ENCODE measurements at places on chromosomes 16 and 17.

DNA sequence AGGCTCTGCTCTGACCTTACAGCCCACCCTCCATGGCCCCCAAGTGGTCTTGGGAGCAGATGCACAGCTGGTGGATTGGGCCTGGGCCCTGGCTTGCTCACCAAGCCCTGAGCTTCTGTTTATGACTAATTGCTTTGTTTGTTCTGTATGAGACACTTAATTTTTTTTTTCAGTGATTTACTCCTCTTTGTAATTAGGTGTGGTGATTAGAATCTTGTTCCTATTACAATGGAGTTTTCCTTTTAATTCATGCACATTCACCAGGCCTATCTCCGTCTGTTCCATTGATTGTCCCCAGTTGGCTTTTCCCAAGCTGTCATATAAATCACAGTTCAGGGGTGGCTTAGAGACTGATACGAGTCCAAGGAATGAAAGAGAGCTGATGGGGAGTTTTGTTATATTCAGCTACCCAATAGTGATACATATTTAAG, 242.3 kb downstream of the CCDC182 start:
- DNase-seq = no peak

- DNase-seq = no peak
Measured at GRCh38 chr17:521183-521525, 168.5 kb upstream of the RPH3AL start.

DNA sequence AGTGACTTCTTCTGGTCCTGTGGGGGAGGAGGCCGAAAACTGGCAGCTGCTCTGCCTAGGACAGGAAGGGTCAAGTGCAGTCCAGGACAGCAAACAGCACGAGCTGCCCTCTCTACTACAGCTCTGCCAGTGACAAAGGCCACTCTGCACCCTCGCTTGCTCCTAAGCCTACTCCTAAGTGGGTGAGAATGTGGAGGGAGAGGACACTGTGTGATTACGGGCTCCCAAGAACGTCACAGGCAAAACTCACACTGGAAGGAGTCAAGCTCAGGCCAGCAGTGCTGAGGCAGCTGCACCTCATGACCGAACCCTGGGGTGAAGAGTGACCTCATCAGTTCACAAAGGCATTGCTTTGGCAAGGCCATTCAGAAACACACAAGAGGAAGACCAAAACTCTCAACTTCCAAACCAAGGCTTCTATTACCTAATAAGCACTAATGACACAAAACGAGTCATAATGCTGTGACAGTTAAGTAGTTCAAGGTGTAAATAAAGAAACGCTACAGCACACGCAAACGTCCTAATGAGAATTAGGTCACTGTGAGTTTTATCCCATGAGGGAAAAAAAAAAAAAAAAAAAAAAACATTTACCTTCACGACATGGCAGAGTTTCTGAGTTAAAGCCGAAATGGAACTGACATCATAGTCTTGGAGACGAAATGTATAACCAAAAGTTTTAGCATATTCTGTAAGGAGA, 35.1 kb downstream of the MARF1 start:
- DNase-seq = no peak

- no peak for DNase-seq
Measured at GRCh38 chr17:80952291-80952690, 39.4 kb upstream of the CHMP6 start.

DNA sequence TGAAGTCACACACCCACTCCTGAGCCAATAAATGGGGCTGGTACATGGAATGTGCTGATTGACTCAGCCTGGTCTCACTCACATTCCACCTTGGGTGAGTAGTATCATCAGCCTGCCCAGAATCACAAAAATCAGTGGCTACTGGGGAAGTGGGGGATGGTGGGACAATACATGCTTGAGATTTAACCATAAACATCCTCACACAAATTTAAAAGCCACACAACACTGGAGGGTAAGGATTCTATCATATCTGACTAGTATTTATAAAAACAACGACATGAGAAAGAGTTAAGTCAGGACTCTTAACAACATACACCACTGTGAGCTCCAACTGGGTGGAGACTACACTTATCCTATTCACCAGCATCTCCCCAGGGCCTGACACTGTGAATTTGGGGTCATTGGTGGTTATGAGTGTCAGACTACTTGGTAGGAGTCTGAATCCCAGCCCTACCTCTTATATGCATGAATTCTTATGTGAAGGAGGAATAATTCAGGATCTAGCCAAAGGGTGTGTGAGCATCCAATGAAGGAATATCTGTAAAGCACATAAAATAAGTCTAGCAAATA, 26.0 kb upstream of the IRX6 start:
- DNase-seq = no peak

DNA sequence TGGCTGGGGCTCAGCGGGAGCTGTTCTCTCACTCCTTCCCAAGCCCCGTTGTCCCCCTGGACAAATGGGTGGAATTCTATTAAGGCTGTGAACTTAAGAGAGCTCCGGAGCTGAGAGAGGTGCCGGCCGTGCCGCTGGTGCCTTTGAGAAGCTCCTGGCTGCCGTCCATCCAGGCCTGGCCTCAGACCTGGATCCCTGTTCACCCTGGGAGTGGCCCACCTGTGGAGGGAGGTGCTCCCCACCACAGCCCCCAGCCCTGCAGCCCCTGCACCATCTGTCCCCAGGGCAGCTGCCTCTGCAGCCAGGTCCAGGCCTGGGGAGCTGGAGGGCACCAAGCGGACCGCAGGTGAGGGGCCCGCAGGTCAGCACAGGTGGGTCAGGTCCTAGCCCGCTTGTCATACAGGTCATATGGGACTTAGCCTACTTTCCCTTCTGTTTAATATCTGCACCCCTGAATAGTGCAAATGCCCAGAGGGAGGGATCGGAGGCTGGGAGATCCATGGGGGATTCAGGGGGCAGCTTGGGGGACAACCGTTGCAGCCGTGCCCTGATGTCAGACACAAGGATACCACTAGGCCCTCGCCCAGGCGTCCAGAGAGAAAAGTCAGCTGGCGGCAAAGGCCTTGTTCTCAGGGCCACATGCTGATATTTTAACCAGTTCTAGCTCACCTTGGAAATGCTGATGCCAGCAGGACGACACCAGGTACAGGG, 15.2 kb upstream of the METRNL start:
- no peak for DNase-seq

DNA sequence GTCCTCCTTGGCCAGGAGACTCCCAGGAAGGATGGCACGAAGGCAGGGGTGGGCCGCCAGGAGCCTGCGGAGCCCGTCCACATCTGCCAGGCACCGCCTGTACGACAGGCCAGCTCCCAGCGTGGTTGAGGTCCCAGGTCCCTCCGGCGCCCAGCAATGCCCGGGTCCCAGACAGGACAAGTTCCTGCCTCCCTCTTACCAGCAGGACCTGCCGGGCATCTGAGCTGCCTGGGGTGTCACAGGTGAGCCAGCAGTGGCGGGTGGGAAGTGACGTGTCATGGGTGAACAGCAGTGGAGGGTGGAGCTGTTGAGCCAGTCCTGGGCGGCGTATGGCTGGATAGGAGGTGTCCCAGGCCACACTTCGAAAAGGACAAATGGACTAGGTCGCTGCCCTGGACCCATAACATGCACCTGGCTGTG, 15.7 kb upstream of the BAHCC1 start:
- no peak for DNase-seq

- no peak for DNase-seq
Measured at GRCh38 chr17:1916963-1917715, 87.3 kb downstream of the RPA1 start.

- DNase-seq = no peak
Measured at GRCh38 chr17:49527927-49528651, 33.0 kb downstream of the NGFR start.

DNA sequence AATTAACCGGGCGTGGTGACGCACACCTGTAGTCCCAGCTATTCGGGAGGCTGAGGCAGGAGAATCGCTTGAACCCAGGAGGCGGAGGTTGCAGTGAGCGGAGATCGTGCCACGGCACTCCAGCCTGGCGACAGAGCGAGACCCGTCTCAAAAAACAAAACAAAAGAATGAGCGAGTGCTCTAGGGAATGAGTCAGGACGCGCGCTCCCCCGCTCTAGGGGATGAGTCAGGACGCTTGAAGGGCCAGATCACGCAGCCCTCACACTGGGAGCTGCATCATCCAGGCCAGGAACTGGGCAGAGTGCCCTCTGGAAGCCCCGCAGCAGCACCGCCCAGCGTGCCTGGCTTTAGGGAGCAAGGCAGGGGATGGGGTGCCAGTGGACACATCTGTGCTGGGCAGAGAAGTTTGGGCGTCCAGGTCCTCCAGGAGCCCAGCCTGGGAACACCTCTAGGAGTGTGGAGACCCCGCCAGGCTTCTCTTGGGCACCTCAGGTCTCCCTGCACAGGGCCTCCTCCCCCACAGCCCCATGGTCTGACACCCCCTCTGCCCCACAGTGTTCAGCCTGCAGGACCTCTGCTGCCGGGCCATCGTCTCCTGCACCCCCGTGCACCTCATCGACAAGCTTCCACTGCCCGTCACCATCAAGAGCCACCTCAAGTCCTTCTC, 3.9 kb upstream of the WFIKKN1 start:
- no peak for DNase-seq

DNA sequence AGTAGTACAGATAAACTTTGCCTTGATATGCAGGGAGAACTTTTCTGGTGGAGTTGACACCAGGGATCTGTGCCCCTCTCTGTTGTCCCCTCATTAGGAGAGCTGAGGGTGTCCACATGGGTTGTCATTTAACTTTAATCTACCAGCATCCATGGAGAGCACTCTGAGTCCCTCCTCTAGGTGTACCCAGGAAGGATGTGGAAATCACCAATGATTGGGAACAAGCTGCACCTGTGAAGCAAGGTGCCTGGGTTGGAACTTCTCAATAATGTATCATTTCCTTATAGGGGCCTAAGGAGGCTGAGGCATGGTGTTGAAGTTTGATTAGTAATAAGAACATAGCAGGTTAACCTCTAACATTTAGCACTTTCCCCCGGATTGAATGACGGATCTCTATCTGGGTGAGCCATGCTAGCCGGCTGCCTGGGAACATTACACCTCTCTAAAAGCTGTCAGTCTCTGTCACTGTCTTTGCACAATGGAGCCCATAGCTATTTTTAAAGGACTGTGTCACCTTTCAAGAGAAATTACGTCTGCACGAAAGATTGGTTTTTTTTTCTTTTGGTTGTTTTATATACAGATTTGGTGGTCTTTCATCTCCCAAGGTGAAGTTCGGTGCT, 239.3 kb downstream of the MAF start:
- no peak for DNase-seq

- DNase-seq = no peak
Measured at GRCh38 chr17:11852912-11853311, 144.4 kb downstream of the ZNF18 start.

DNA sequence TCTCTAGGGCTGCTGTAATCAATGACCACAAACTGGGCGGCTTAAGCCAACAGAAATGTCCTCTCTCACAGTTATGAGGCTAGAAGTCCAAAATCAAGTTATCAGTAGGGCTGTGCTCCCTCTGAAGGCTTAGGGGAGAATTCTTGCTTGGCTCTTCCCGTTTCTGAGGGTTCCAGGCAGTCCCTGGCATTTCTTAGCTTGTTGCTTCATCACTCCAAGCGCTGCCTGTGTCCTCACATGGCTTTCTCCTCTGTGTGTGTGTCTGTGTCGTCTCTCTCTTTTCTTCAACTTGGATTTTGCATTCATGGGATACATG, 13.7 kb upstream of the CDC42EP4 start:
- DNase-seq = no peak

DNA sequence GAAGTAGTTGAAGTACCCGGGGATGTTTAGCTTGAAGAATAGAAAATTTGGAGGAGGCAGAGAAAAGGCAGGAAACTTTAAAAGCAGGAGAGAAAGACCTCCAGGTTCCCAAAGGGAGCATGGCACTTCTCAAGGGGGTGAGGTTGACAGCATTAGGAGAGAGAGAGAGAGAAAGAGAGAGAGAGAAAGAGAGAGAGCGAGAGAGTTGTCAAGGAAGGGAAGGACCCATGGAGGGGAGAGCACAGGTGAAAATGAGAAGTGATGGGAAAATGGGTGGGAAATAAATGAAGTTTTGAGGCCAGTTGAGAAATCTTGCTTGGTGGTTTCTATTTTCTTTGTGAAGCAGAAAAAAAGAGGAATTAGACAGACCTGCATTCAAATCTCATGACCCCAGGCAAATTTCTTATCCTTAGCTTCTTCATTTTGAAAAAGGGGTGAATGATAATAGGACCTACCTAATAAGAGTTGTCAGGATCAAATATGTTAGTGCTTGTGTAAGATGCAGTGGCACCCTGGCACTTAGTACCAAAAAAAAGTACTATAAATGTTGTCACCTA, 24.0 kb downstream of the PRKCB start:
- no peak for DNase-seq

- DNase-seq = no peak
Measured at GRCh38 chr16:8544406-8544805, 45.9 kb downstream of the TMEM114 start.

- no peak for DNase-seq
Measured at GRCh38 chr17:49835472-49835871, 12.4 kb downstream of the TAC4 start.

DNA sequence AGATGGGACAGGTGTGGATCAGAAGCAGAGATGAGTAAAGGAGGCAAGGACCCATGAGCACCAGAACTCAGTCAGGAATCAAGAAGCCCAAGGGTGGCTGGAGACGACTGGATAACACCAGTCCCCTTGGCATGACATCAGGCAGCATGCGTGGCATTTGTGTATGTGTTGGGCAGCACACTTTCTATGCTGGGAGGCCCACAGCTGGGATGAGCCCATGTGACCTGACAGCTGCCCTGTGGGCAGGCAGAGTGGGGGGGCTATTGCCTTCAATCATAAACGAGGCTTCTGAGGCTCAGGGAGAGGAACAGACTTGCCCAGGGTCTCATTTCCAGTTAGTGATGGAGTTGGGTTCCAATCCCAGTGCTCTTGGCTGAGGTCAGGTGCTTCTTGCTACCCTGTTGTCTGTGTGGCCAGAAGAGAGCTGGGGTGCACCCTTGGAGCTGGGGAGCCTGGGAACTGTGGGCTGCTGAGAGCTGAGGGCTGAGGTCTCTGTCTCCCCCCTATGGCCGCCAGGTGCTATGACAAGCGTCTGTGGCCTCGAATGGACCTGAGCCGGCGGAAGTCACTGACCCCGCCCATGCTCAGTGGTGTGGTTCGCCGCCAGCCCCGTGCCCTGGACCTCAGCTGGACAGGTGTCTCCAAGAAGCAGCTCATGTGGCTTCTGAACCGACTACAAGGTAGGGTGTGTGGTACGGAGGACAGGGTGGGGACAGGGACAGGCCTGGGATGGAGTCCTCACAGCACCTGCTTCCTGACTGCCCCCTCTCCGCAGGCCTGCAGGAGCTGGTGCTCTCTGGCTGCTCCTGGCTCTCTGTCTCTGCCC, 7.1 kb upstream of the ORAI3 start:
- peak; percentile 77 for DNase-seq

DNA sequence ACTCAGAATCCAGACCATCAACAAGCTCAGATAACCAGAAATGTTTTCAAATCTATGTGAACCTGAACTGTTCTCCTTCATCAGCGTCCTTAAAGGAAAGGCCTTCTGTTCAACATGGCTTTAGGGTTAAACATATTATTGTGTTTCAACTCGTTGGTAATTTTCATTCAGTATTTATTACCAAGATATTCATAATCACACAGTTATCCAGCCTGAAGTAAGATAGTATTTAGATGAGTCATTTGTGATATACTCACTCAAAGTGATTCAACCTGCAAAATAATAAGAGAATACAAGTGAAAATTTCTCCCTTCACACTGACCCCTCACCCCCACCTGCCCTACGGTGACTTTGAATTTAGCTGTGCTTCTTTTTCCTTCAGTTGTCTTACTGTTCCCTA, 3.0 kb downstream of the CYLD start:
- DNase-seq = no peak

Data from CD4-positive, alpha-beta T cell treated with Interleukin-12 subunit alpha and Interleukin-12 subunit beta, for 1 hour (primary cell).